ENCODE measurements at places on chromosomes 16 and 17. TPM values are rescaled to one million over a fixed set of nuclear protein-coding genes. Genes with fewer than 3 reads are reported as not detected.
A peak's percentile ranks its signal among the peaks of the same experiment; 100 is the strongest.

DNA sequence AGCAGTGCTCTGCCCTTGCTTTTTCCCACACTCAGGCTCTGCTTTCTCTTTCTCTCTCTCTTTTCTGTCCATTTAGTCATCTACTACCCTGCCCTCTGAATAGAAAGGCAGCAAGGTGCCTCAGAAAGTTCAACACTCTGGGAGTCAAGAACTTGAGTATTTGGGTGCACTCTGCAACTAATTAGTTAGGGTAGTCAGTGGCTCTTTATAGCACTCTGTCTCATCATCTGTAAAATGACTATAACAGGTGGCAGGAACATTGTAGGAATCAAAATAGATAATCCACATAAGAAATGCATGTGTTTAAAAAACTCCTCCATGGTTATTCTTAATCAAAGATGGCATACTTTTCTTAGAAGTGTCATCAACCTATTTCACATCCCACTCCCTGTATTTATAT is 7.2 kb downstream of the OR2C1 start:
- no peak for DNase-seq

GRCh38 chr16:785563-786535 is 2.3 kb downstream of the RPUSD1 start:
- peak; percentile 73 for DNase-seq

The PTGES3L gene
- 0.18 TPM for total RNA-seq

DNA sequence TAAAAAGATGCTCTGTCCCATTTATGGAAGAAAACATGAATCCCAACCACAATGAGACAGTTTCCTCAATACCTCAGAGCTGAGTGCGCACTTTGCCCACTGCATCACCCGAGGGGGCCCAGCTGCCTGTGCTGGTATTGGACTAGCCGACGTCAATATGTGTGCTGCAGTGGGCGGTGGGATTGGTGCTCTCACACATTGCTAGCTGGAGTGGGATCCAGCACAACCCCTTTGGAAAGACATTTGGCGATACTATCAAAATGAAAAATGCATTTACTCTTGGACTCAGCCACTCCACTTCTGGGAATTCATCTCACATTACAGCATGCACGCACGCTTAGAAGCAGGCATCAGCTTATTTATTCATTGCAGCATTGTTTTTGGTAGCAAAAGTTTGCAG is 289.2 kb upstream of the FOXF1 start:
- no peak for DNase-seq

The CAMKK1 gene
- total RNA-seq, result 10.1 TPM
